ENCODE measurements at places on chromosomes 7 and 10.

DNA sequence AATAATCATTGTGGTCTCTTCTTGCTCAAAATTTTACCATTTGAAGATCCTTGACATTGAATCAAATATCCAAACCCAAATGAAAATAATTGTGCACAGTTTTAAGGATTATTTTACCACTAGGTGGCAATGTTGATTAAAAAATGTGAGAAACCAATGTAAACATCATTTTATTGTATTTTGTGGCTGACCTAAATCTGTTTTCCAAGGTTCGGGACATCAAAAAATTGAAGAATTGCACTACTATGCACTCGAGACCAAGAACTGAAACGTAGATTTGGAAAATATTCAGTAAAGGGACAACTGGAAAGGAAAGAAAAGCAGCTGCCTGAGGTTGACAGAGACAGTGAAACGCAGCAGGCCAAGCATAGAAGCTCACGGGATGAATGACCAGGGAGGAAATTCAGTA, 259.3 kb downstream of the SNX13 start:
- H3K36me3 ChIP-seq = no peaks in the 10 kb centered on the region
- no peak overlapping the region for H3K27ac ChIP-seq
- no peaks in the 10 kb centered on the region for H3K27me3 ChIP-seq
- H3K4me3 ChIP-seq = no peak overlapping the region
- DNase-seq = no peak

- peak; percentile 86 for DNase-seq
- H3K36me3 ChIP-seq = no peaks in the 10 kb centered on the region
- H3K4me1 ChIP-seq = peaks cover 10% of the 10 kb centered on the region
- no peak overlapping the region for H3K4me3 ChIP-seq
- H3K27ac ChIP-seq = no peak overlapping the region
These were observed 45.2 kb upstream of the TMEM213 start for GRCh38 chr7:138752518-138753149.

DNA sequence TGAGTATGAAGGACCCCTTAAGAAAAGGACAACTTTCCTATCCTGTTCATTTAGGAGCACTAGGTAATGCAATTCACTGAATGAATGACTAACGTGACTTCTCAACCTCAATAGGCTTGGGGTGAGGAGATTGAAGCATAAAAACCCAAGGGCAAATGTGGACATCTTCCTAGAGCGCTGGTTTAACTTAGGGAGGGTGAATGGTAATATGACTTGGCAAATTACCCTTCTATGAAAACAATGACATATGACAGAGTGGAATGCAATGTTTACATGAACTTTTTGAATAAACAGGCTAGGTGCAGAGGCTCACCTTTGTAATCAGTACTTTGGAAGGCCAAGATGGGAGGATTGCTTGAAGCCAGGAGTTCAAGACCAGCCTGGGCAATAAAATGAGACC, 83.9 kb upstream of the ANK3 start:
- no peaks in the 10 kb centered on the region for H3K27me3 ChIP-seq
- H3K27ac ChIP-seq = no peak overlapping the region
- H3K36me3 ChIP-seq = no peaks in the 10 kb centered on the region
- H3K4me1 ChIP-seq = no peaks in the 10 kb centered on the region
- no peak for DNase-seq
- no peak overlapping the region for H3K4me3 ChIP-seq

GRCh38 chr10:128751284-128751683, 625.1 kb upstream of the MKI67 start:
- no peak for DNase-seq
- no peak overlapping the region for H3K27ac ChIP-seq
- H3K36me3 ChIP-seq = no peaks in the 10 kb centered on the region
- H3K4me3 ChIP-seq = no peak overlapping the region
- no peaks in the 10 kb centered on the region for H3K4me1 ChIP-seq

GRCh38 chr7:106110238-106110560, 1.9 kb downstream of the SYPL1 start:
- H3K4me3 ChIP-seq = no peak overlapping the region
- H3K27me3 ChIP-seq = no peaks in the 10 kb centered on the region
- H3K27ac ChIP-seq = peak overlapping the region; percentile 99
- H3K4me1 ChIP-seq = peaks cover 23% of the 10 kb centered on the region

All from thyroid gland (tissue), 4 donors.